ENCODE measurements at places on chromosomes 11 and 22. TPM values are rescaled to one million over a fixed set of nuclear protein-coding genes. Genes with fewer than 3 reads are reported as not detected.

Gene TRIM22
- 106 TPM for polyA plus RNA-seq

Gene SFI1
- 6.5 TPM for polyA plus RNA-seq

Gene CTSC
- 203 TPM for polyA plus RNA-seq

Gene BEST1
- polyA plus RNA-seq: 7.6 TPM

Gene FOLH1
- 0.47 TPM for polyA plus RNA-seq

Gene PGA5
- polyA plus RNA-seq: 1.8 TPM

Gene LRRC10B
- polyA plus RNA-seq: not detected

Gene FLRT1
- polyA plus RNA-seq: not detected

Gene CEND1
- 2.0 TPM for polyA plus RNA-seq

Gene SLC7A4
- polyA plus RNA-seq: 2.6 TPM

Gene MMP3
- polyA plus RNA-seq: not detected

Gene RFPL2
- not detected for polyA plus RNA-seq

Gene CYTH4
- 5.1 TPM for polyA plus RNA-seq

Gene P2RX6
- polyA plus RNA-seq: not detected

Gene TTC28
- 0.23 TPM for polyA plus RNA-seq

Gene CARD10
- polyA plus RNA-seq: 41.0 TPM

Gene NPTXR
- polyA plus RNA-seq: 2.9 TPM

Gene PATE2
- polyA plus RNA-seq: not detected

Gene IFITM1
- 580 TPM for polyA plus RNA-seq

Gene C11orf91
- polyA plus RNA-seq: not detected

Gene PGA4
- 0.26 TPM for polyA plus RNA-seq

Gene GRM5
- polyA plus RNA-seq: not detected
